ENCODE measurements at places on chromosomes 12 and 14.

GRCh38 chr12:94954029-94954685 is 49.3 kb downstream of the NDUFA12 start:
- DNase-seq: peak; percentile 4

DNA sequence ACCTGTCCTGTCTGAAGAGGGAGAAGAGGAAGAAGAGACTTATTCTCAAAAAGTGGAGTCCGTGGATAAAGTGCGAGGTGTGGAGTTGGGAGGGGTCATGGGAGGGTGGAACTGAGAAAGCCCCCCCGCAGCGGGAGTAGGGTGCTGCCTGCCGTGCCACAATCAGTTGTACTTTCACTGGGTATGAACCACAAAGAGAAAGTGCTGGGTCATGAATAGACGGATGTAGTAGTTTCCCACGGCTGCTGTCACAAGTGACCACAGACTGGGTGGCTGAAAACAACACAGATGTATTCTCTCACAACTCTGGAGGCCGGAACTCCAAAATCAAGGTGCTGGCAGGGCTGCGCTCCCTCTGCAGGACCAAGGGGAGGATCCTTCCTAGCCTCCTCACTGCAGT is 5.5 kb downstream of the DNAH10 start:
- no peak for DNase-seq

GRCh38 chr12:53868511-53868986 is 70.1 kb upstream of the HOXC13 start:
- DNase-seq: no peak

DNA sequence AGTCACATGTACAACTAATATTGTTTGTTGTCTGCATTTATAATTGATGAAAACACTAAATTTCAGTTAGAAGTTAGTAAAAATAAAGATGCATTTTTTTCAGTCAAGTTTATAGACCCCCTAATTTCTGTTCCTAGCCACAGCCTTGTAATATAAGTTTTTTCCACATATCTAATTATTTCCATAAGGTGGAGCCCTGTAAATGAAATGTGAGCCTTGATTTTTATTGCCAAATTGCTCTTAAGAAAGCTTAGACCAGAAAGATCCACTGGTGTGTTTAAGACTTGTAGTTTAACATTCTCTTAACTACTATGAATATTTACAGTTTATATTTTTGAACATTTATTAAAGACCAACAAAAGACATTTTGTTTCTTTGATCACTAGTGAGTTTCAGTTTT is 322.1 kb upstream of the RGS6 start:
- DNase-seq: no peak

DNA sequence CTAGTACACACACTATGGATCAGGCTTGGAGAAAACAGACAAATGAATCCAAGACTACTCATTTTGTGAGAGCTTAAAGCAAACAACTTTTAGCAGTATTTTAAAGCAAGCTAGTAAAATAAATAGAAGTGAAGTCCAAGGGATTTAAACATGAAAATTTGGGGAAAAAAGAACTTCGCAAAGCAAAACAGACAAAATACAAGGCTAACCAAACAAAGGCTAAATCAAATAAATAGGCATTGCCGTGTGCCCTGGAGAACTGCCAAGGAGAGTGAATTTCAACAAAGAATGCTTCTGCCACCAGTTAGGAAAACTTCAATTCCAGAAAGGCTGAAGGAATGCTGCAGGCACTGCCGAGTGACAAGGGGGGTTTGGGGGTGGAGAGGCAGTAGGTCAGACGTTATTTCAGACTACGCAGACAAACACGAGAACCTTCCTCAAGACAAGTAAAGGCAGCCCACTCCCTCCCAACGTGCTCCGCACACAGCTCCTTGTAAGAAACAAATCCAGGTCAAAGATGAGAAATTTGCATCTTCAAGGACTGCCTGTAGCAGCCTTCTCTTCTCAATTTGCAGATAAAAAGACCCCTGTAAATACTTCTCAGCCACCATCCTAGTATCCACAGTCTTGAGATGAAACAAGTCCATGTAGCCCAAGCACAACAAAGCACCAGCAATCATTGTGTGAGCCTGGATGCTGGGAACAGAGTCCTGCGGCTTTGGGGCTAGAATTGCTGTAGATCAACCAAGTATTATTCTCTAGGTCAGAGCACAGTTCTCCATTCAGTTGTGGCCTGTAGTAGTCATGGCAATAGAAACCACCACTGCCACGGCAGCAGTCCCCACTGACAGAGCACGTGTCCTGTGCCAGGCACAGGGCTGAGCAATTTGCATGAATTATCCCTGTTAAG is 43.3 kb downstream of the EFCAB11 start:
- peak; percentile 47 for DNase-seq

- DNase-seq: no peak
Observed at GRCh38 chr12:55875704-55876467, 33.1 kb upstream of the MMP19 start.
